Hypothalamus (tissue), 51 donors: ENCODE measurements at places on chromosomes 2 and 18.
A peak's percentile ranks its signal among the peaks of the same experiment; 100 is the strongest.

- no peak for DNase-seq
Measured at GRCh38 chr2:100038011-100038410, 104.4 kb downstream of the AFF3 start.

- peak; percentile 3 for DNase-seq
Measured at GRCh38 chr18:31102025-31102684, at the start of gene DSC2. DSC2 (minus strand) TSS chr18:31102421; CDS start chr18:31101971, 450 bp downstream.

GRCh38 chr2:201926067-201926466 is 107.6 kb upstream of the FZD7 start:
- DNase-seq, result no peak

DNA sequence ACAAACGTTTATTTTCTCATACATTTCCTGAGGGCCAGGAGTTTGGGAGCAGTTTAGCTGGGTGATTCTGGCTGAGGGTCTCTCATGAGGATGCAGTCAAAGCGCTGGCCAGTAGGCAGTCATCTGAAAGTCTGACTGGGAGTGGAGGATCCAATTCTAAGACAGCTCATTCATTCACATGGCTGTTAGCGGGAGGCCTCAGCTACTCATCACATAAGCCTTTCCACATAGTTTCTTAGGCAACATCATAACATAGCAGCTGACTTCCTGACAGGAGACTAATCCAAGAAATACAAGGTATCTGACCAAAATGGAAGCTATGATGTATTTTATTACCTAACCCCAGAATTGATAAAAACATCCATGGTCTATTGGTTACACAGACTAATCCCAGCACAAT is 2.9 kb upstream of the MRPL44 start:
- DNase-seq, result no peak

GRCh38 chr2:79824086-79824786 is 311.4 kb downstream of the CTNNA2 start:
- no peak for DNase-seq

- no peak for DNase-seq
Measured at GRCh38 chr18:45161850-45162249, 453.4 kb upstream of the SLC14A2 start.

DNA sequence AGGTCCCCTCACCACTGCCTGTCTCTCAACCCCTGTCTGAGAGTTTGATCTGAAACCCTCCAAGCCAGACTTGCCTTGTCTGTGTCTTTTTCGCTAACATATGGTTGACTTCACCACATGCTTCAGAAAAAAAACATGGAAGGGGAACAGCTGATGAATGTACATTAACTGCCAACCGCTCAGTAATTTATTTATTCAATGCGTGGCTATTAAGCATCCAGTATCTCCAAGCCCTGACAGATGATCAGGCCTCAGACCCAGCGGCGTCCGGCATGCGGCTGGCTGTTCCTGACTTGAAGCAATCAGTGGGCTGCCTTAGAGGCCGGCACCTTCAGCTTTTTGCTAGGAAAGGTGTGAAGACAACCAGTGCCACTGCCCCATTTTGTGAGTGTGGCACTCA is 62.3 kb downstream of the NGEF start:
- no peak for DNase-seq

- no peak for DNase-seq
Measured at GRCh38 chr2:146997945-146998344, 846.9 kb upstream of the ACVR2A start.

GRCh38 chr18:79902640-79903039 is 48.8 kb downstream of the SLC66A2 start:
- no peak for DNase-seq

GRCh38 chr2:198127627-198128026 is 323.2 kb downstream of the PLCL1 start:
- no peak for DNase-seq

GRCh38 chr2:204234879-204235278 is 298.3 kb downstream of the ICOS start:
- no peak for DNase-seq

DNA sequence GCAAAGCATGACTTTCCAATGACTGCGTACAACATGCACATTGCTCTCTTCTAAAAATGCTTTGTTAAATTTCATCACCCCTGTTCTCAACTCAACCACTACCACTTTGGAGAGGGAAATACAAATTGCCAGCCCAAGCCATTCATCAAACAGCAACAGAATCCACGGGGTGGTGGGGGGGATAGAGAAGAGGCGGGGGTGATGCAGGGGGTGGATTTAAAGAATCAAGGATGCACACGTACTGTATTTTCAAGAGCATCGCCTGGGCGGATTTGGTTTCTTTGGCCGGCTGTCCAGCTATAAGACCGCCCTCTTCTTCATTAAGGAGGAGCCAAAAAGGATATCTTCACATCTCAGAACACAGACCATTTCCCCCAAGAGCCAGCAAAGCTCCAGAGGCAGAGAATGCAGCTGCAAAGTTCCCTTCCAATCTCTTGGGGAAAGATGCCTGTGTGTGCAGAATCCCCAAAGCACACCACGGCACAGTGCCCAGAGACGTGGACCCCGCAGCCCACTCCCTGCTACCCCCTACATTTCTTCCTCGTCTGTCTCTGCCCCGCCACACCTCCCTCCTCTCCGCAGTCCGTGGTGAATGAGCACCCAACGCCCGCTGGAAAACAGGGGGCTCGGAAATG is 977 bp downstream of the SLC8A1 start:
- no peak for DNase-seq

GRCh38 chr2:23200068-23200786 is 184.8 kb upstream of the KLHL29 start:
- no peak for DNase-seq

- DNase-seq, result peak; percentile 68
Measured at GRCh38 chr18:34222307-34223163, 2.2 kb downstream of the NOL4 start.

- DNase-seq, result no peak
Measured at GRCh38 chr2:236743039-236743920, 173.7 kb downstream of the ACKR3 start.

GRCh38 chr2:48851161-48851560 is 95.6 kb upstream of the LHCGR start:
- no peak for DNase-seq

DNA sequence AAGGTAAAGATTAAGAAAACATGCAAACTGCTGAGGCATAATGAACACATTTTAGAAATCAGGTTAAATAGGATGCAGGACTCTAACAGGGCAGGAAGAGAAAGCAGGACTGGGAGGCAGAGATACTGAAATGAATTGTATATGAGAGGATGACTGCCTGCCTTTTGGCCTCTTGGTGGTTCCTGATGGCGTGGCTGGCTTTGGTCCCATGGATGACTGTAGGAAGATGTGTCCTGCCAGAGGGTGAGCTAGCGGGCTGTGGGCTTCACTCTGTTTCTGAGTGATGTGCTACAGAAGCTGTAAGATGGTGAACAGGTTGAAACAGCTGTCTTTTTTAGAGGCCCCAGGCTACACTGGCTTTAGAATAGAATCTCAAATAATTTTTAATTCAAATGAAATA is 517.0 kb downstream of the SLC4A3 start:
- DNase-seq, result no peak

- no peak for DNase-seq
Measured at GRCh38 chr2:9001778-9002177, 1.7 kb downstream of the MBOAT2 start.

DNA sequence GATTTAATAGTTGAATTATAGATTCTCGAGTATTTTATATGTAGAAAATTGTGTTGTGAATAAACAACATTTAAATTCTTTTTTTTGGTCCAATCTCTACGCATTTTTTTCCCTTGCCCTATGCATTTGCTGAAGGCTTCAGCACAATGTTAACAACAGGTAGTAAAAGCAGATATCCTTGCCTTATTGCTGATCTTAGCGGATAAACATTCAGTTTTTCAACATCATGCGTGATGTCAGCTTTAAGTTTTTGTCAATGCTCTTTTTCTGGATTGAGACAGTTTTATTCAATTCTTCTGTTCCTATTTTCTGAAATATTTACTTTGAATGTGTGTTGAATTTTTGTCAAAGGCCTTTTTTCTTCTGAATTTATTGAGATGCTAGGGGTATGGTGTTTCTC is 11.6 kb upstream of the OR6B3 start:
- no peak for DNase-seq

- DNase-seq, result no peak
Measured at GRCh38 chr18:5842653-5843052, 52.7 kb downstream of the TMEM200C start.
